SK-N-MC (cell line): ENCODE measurements at places on chromosomes 5 and 9.

GRCh38 chr5:77996943-77997342 lies 220.8 kb upstream of the TBCA start:
- DNase-seq, result no peak

- no peak for DNase-seq
Observed at GRCh38 chr9:92882276-92882675, 4.4 kb upstream of the ZNF484 start.

GRCh38 chr5:150515446-150515845 lies 7.5 kb downstream of the NDST1 start:
- DNase-seq, result no peak

DNA sequence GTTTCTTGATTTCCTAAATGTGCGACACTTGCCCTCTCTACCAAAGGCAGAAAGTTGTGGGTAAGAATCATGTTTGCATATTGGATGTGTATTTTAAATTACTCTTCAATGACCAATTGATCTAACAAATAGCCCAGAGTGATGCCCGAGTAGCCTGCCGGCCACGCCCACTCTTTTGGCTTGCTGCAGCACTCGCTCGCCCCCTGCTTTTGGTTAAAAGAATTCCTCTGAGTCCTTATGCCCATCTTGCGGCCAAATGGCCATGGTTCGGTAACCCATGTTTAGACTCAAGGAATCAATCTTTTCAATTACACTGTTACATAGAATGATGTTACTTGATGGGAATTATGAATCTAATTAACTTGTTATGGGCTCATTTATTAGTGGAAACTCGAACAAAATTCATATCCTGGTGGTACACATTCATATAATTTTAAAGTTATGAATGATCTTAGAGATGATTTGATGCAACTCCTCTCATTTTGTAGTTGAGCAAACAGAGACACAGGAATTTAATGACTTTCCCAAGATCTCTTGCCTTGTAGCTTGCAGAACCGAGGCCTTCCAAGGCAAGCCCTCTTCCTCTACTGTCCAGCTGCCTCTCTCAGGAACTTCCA lies 36.5 kb downstream of the PPIC start:
- DNase-seq, result no peak
